Thoracic aorta (tissue), 2 donors: ENCODE measurements at places on chromosomes 4 and X.
A peak's percentile ranks its signal among the peaks of the same experiment; 100 is the strongest.

DNA sequence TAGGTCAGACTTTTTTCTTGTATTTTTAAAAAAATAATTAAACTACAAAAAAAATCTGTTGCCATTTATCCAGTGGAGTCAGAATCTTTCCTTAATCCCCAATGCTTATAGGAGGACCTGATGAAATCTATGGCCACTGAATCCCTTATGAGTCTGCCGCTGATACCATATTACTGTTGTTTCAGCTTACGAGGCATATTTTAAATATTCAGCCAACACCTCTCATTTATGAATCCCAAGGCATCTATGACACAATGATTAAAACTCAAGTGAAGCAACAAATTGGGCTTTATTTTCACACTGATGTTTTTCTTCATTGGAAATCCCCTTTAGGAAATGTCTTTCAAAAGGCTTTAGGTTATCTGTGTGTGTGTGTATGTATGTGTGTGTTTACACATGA, 137.8 kb upstream of the PUDP start:
- DNase-seq, result no peak

DNA sequence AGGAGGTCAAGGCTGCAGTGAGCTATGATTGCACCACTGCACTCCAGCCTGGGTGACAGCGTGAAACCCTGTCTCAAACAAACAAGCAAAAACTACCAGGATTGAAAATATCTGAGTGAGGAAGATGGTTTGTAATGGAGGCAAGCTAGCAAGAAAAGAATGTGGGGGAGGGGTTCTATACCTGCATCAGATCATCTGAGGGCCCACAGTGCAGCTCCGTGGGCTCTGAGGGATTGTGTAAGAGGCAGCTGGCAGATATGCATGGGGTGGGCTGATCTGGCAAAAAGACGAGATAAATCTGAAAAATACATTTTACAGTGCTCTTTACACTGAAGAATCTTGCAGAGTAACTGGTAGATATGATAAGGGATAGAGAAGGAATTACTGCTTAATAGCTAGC, 28.9 kb upstream of the CHRNA9 start:
- DNase-seq, result no peak

- no peak for DNase-seq
These were observed 220.3 kb upstream of the CXCL13 start for GRCh38 chr4:77385124-77385969.

GRCh38 chr4:147518086-147518485, 37.2 kb downstream of the EDNRA start:
- no peak for DNase-seq

GRCh38 chr4:113788888-113789287, 27.4 kb upstream of the CAMK2D start:
- DNase-seq, result no peak

DNA sequence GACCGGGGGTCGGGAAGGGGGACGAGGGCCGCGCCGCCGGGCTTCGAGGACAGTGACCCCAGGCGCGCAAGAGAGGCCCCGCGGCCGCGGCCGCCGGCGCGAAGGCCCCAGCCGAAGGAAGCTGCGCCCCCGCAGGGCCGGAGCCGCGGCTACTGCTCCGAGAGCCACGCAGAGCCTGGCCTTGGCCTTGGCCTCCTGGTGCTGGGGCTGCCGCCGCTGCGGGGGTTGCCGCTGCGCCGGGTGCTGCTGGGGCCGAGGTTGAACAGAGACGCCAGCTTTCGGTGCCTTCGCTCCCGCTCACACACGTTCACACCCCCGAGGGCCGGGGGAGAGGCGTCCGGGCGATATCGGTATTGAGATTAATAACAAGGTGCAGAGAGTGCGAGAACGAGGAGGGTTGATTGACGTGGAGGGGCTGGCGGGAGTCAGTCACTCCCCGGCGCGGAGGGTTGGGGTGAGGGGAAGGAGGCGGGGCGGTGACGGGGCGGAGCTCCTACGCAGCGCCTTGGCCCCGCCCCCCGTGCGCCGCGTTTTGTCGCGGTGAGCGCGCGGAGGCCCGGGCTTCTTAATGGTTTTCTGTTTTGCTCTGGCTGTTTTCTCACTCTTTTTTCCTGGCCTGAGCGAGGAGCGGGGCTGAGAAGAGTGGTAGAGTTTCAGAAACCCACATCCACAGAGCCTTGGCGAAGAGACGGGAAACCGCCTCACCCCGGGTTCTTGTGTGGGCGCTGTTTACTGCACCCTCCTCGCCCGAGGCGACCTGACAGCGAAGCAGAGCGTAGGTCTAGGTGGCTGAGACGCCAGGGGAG, 878 bp upstream of the CNOT6L start:
- DNase-seq, result peak; percentile 64

GRCh38 chrX:112874614-112875013, 34.0 kb upstream of the AMOT start:
- no peak for DNase-seq
